HS-27A (cell line): ENCODE measurements at places on chromosomes 4 and X.

- DNase-seq, result no peak
These were observed 327.0 kb upstream of the DKK2 start for GRCh38 chr4:107363125-107363524.

- no peak for DNase-seq
These were observed 81.0 kb downstream of the MGST2 start for GRCh38 chr4:139746431-139747171.

DNA sequence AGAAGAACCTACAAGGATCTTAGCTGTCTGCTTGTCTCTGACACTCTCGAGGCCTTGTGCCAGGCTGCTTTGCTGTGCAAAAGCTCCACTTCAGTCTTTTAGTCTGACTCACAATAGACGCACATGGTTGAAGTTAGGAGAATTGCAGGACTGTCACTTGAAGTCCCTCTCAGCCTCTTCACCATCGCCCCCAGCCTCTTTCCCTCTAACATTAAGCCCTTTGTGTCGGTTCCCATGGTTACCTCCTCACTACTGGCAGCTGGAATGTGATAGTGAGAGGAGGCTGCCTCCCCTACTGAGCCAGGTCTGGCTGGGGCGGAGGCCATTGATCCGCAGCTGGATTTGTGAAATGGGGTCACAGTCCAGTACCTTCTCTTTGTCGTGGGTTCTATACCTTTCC, 201.8 kb downstream of the SOWAHB start:
- DNase-seq, result no peak

- no peak for DNase-seq
These were observed 663.4 kb downstream of the RAPGEF2 start for GRCh38 chr4:159766241-159766640.

- DNase-seq, result no peak
These were observed 143.9 kb downstream of the PJA1 start for GRCh38 chrX:69021141-69021960.

- no peak for DNase-seq
These were observed 62.7 kb downstream of the SH3RF1 start for GRCh38 chr4:169208090-169208455.

DNA sequence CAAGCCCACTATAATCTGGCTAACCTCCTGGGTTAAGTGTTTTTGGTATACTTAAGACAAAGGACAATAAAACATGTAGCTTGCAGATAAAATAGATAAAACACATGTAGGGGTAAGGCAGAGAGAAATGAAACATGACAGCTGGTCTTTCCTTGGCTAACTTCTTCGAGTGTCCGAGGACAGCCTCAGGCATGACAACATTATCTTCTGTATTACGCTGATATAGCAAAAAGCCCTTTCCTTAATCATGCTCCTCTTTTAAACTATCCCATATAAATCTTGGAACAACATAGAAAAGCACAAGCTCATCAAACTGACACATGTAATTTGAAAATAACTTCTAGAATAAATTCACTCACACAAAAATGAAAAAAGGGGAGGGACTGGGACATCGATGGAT, 91.1 kb downstream of the SEL1L3 start:
- no peak for DNase-seq

GRCh38 chrX:142819461-142819860, 206.3 kb upstream of the SPANXN4 start:
- no peak for DNase-seq

DNA sequence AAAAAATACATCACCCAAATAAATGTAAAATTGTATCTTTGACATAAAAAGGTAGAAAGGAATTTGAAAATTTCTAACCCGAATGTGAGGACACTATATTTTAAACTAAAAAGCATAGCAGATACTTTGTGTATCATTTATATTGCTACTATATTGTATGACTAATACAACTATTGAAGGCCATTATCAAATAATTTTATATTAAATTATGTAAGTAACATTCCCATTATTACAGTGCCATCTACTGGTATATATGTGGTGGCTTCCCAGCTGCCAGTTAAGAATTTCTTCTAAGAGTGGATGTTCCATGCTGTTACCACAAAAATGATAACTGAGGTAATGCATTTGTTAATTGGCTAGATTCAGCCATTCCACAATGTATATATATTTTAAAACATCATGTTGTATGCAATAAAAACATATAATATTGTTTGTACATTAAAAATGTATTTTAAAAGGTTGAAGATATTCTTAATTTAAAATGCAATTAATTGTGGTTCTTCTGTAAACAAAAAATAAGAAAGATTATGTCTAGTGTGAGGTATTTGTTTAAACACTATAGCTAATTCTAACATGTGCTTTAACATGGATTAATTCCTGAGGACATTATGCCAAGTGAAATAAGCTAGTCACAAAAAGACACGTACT, 65.3 kb downstream of the EGF start:
- DNase-seq, result no peak

- DNase-seq, result no peak
These were observed 23.5 kb upstream of the CT55 start for GRCh38 chrX:135194684-135195083.

- no peak for DNase-seq
These were observed 29.7 kb downstream of the EGF start for GRCh38 chr4:109942292-109942926.

DNA sequence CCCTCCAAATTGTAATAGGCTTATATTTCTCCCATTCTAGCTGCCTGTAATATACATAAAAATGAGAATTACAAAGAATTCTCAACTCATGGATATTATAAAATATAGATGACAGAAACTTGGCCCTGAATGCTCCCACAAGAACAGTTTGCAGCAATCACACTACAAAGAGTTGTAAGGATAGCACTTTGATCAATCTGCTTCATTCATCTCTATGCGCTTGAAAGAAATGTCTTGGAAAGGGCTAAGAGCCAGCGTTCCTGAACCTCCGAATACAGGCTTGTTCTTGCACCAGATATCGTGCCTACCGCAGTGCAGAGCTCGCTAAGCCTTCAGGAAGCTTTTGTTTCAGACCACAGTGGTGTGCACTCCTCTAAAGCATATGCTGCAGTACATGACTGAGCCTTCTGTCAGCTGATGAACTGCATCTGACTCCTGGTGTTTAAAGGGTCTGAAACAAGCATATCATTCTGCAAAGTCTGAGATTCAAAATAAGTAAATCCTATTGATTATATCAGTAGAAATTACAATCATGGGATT, 417.6 kb upstream of the ZFP42 start:
- no peak for DNase-seq

DNA sequence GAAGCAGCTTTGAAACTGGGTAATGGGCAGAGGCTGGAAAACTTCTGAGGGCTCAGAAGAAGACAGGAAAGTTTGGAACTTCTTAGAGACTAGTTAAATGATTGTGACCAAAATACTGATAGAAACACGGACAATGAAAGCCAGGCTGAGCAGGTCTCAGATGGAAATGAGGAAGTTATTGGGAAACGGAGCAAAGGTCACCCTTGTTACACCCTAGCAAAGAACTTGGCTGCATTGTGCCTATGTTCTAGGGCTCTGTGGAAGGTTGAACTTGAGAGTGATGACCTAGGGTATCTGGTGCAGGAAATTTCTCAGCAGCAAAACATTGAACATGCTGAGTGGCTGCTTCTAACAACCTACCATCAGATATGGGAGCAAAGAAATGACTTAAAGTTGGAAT, 50.8 kb upstream of the FBXW7 start:
- DNase-seq, result no peak

GRCh38 chrX:143165778-143166177, 140.1 kb downstream of the SPANXN4 start:
- DNase-seq, result no peak

- DNase-seq, result no peak
These were observed 379.4 kb downstream of the ZNF674 start for GRCh38 chrX:46165866-46166265.

GRCh38 chr4:137452799-137453198, 79.5 kb downstream of the PCDH18 start:
- DNase-seq, result no peak

GRCh38 chrX:31543634-31544033, 471.8 kb upstream of the FTHL17 start:
- DNase-seq, result no peak

DNA sequence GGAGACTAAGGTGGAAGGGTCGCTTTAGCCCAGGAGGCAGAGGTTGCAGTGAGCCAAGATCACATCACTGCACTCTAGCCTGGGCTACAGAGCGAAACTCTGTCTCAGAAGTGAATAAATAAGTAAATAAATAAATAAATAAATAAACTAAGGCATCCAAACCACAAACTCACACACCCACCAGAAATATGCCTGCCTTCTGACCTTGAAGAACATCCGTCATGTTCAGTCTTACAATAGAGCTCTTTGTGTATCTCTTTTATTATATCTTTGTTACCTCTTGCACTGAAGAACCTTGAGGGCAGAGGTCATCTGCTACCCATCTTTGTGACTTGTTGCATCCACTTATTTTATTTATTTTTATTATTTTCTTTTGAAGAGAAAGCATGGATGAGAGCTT, 71.6 kb downstream of the PRRG1 start:
- no peak for DNase-seq

GRCh38 chr4:147481577-147482109, 746 bp downstream of the EDNRA start:
- DNase-seq, result no peak

DNA sequence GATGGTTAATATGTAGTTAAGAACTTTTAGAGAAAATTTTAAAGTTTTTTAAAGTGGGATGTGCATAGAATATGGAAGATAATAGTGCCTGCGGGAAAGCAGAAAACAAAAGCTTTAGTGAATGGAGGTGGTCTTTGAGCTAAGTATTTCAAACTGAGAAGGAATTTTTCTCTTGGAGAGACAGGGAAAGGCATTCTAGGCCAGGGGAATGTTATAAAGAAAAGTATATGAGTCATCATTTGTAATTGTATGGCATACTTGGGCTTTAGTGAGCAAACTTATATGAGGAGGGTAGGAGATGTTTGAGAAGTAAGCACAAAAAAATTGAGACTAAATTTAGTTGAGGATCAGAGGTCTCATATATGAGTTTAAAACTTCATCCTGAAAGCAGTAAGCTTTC, 467.0 kb downstream of the PPARGC1A start:
- DNase-seq, result no peak

GRCh38 chrX:136823175-136823574, 42.4 kb upstream of the ARHGEF6 start:
- no peak for DNase-seq

- no peak for DNase-seq
These were observed 13.5 kb upstream of the ASMTL start for GRCh38 chrX:1466232-1466661.

DNA sequence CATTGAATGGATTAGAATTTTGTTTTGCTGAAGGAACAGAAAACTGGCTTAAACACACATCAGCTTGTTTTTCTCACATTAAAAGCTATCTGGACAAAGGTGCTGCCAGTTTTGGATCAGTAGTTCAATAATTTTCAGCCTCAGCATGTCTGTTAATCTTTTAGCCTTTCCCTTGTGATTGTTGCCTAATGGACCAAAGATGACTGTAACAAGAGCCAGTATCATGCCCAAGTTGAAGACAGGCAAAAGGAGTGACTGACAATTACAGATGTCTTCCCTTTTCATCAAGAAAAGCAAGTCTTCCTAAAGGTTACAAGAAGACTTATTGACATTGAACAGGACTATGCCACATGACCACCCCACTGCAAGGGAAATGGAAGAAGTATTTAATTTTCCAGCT, 419.7 kb downstream of the MAPK10 start:
- no peak for DNase-seq

DNA sequence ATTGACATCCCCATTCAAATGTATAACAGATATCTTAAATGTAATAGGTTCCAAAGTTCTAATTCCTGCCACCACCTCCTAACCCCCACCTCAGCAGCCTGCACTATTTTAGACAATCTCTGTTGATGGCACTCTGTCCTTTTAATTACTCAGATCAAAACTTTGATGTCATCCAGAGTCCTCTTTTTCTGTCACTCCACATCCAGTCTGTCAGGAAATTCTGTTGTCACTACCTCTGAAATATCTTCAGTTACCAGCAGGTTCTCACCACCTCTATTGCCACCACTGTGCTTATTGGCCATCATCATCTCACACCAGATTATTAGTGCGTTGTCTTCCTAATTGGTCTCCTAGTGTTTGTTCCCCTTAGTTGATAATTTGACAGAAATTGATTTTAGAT, 76.2 kb downstream of the PTPN13 start:
- no peak for DNase-seq

GRCh38 chrX:129566073-129566472, 26.0 kb downstream of the OCRL start:
- no peak for DNase-seq

DNA sequence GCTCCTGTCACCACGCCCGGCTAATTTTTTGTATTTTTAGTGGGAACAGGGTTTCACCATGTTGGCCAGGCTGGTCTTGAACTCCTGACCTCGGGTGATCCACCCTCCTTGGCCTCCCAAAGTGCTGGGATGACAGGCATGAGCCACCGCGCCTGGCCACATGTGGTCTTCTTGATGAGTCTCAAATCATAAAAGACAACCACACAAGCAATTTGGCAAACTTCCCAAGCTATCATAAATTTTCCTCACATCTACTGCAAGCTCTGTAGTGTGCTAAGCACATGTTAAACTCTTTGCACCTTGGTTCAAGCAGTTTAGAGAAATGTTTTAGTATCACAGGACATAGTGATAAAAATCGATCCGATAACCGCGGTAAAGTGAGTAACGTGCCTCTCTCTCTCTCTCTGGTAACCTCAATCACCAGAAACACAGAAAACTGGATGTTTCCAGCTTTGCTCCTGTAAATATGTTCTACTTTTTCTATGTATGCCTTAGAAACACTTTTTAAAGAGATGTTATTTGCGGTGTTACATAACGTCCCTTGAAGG, 256.8 kb downstream of the DHRSX start:
- no peak for DNase-seq

- no peak for DNase-seq
These were observed 144.9 kb downstream of the FHIP1A start for GRCh38 chr4:151553874-151554273.

DNA sequence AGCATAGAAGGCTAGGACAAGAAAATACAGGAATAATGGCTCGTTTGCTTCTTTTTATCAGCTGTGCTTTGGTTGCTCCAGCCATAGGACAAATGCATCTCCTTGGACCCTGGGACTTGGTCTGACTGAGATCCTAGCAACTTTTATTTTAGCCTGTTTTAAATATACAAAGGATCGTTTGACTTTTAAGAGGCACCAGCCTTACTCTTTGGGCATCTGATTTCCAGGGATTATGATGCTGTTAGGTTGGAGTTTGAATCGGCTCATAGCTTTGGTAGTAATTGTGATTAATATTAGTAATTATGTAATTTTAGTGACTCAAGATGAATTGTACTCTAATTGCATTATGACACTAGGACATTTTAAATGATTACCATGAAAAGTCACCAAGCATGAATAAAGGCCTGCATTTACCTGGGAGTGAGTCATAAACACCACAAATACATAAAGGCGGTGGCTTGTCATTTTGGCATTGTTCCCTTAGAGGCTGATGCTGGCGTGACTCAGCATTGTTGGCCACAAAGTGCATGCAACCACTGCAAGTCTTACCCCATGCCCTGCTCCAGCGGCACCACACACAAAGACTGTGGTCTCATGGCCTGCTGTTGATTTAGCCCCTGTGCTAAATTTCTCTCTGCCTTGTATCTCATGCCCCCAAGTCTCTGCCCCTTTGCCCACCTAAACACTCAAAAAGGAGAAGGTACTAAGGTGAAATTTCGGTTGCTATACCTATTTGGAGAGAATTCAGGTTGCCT, 12.4 kb downstream of the GPAT3 start:
- DNase-seq, result peak; percentile 73

GRCh38 chr4:40564815-40565483, 64.7 kb downstream of the RBM47 start:
- no peak for DNase-seq

GRCh38 chr4:41822325-41822724, 73.8 kb upstream of the PHOX2B start:
- DNase-seq, result no peak

- DNase-seq, result no peak
These were observed 1154.9 kb upstream of the PCDH7 start for GRCh38 chr4:29565256-29565655.
